ENCODE measurements at places on chromosomes 7 and 10.

DNA sequence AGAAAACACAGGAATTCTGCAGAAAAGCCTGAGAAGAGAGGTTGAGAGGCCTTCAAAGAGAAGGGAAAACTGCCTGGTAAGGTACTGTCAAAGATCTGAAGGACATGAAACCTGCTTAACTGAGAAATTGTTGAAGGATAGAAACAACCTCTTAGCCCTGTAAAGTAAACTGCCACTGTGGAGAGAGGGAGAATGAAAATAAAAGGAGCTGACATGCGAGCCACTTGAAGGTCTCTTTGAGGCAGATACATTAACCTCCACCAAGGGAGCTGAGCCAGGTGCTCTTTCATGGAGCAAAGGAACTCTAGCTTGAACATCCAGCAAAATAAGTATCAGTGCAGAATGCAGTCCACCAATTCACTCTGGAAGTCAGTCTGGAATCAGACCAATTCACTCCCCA lies 108.8 kb upstream of the FEZF1 start:
- DNase-seq, result no peak

DNA sequence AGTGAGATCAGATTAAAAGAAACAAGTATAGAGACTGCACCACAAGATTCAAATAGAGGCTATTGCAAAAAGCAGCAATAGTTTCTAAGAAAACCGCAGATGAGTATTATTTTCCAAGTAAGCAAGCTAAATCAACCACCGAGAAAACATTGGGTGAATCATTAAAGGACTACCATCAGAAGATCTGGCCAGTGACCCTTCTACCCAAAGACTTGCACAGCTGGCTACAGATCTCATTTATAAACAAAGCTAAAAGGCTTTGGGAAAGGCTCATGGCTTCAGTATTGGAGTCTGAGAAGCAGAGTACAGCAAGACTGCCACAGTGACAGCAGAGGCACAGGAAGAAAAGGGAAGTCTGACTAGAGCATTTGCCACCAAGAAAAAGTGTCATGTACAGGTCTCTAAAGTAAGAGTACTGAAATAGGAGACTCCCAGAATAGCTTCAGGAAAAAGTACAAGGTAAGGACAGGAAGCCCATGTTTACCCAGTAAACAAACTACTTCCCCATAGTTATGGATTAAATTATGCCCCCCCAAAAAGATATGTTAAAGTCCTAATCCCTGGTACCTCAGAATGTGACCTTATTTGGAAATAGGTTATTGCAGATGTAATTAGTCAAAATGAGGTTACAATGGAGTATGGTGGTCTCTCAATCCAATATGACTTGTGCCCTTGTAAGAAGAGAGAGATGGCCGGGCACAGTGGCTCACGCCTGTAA lies 19.0 kb downstream of the STEAP1 start:
- no peak for DNase-seq

DNA sequence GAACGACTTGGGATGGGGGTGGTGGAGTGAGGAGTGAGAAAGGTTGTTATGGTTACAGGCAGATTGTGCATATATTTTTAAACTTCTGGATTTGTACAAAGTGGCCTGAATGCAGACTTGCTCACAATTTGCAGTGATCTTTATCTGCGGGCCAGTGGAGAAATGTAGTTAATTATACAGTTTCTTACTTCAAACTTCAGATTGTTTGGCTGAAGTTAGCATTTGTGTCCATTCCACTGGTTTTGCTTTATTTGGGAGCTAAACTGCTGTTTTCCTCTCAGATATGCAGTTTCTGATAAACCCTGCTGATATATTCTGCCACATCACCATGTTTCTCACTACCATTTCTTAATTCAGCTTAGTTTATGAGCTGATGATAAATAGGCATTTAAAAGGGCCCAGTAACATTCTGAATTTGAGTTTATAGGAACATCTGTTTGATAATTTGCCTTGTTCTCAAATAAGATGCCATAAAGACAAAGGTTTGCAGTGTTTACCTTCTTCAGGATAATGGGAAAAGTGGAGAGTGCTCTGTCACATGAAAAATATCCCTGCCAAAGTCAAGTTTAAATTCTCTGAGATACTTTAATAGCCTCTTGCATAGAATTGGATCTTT lies 170.1 kb downstream of the ST7 start:
- no peak for DNase-seq

- no peak for DNase-seq
Observed at GRCh38 chr10:49253340-49253906, 45.5 kb upstream of the C10orf71 start.

- DNase-seq, result no peak
Observed at GRCh38 chr10:121405953-121406352, 192.3 kb downstream of the FGFR2 start.

- no peak for DNase-seq
Observed at GRCh38 chr7:94182721-94183120, 178.6 kb upstream of the BET1 start.

Data from NCI-H2081 treated with DMSO at 0.1 percent for 48 hours (cell line).